Stimulated activated naive CD4-positive, alpha-beta T cell treated with Interleukin-2 at 50 U/mL for 16 hours (primary cell): ENCODE measurements at places on chromosomes 11 and 22.
A peak's percentile ranks its signal among the peaks of the same experiment; 100 is the strongest.

DNA sequence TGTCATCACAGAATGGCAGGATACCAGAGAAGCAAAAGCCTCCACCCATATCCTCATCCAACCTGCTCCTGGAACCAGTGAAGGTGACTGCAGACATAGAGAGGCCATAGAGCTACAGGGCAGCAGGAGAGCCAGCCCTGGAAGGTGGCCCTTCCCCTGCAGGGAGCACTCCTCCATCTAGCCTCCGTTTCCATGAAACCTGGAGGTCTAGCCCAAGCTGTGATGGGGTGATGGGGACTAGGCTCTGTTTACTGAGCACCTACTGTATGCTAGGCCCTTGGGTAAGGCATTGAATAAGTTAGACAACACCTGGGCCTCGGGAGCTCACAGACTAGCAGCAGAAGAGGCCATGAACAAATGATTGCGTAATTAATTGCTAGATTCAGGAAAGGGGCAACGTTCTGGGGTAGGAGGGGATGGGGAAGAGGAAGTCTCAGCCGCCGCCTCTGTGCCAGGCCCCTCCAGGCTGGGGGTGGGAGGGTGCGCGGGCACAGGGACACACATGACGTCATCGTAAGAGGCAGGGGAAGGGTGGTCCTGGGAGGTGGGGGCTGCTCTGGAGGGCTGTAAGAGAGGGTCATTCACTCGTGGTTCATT is 784 bp upstream of the SYNGR1 start:
- DNase-seq: no peak

GRCh38 chr11:441043-441417 is 781 bp downstream of the ANO9 start:
- no peak for DNase-seq

DNA sequence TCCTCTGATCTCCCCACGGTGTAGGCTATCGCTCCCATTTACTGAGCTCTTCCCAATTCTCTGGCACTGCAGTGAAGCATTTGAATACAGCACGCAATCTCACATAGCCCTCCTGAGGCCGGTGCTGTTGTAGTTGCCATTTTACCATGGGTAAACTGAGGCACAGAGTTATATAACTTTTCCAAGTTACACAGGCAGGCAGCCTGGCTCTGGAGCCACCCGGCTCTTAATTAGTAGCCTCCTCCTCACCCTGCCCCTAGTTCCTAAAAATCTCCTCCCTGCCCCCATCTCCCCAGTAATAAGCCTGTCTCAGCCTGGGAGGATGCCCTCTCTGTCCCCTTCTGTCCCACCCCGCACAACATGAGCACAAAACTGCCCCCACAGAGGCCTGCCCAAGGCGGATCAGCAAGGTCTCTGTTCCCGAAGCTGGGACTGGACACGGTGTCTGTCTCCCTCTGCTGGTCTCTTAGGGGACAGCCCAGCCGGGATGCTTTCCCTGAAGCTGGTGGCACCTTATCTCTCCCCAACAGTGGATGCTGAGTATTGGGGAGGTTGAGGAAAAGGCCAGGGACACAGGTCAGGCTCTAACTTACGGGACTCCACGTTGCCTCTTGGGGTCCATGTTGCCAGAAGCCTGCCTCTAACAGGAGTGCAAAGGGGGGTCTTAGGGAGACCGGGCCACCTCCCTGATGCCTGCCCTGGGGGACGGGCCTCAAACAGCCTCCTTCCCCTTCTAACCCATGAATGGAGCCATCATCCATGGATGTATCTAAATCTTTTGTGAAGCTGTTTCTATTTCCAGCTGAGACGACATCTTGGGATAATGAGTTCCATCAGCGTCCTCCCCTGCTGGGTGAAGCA is 9.1 kb upstream of the CLCF1 start:
- DNase-seq: peak; percentile 73

- no peak for DNase-seq
Observed at GRCh38 chr11:126163074-126163700, 48.3 kb downstream of the RPUSD4 start.

DNA sequence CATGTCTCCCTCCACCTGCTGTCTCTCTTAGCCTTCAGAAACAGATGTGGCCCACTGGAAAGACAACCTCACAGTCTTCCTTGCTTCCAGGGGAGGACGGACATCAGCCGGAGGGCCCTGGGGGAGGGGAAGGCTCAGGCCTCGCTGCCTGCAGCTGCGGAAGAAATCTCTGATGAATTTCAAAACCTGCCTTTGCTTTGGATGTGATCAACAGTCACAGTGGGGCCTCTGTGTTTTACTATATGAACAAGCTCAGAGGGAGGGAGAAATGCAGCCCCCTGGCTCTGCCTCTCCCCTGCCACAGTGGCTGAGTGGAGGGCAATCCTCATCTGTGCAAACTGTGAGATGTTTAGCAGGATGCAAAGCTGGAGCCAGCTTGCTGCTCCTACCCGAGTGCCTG is 282.8 kb downstream of the NTM start:
- DNase-seq: no peak

DNA sequence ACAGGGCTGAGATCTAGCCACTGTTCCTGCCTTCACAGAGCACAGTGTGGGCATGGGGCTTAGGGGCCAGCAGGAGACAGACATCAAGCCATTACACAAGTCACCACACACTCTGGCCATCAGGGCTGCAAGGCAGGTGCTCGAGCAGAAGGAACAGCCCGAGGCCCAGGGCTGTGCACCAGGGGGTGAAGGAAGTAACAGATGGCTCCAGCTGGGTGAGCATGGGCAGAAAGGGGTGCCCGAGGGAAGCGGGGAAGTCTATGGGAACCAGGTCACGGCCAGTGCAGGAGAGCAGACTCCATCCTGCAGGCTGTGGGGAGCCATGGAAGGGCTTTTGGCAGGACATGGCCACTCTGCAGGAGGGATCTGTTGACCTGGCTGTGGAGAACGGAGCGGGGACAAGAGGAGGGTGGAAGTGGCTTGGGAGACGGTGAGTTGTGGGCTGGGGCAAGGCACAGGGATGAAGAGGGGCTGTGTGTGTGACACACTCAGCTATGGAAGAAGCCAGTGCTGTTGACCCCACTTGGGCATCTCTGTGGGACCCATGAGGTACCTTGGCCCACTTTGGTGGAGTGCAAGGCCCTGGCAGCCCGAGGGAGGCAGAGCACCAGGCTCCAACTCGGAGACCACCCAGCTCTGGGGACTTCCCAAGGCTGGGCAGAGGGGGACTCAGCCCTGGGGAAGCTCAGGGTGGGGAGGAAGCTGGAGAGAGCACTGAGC is 3.6 kb downstream of the C11orf68 start:
- no peak for DNase-seq

DNA sequence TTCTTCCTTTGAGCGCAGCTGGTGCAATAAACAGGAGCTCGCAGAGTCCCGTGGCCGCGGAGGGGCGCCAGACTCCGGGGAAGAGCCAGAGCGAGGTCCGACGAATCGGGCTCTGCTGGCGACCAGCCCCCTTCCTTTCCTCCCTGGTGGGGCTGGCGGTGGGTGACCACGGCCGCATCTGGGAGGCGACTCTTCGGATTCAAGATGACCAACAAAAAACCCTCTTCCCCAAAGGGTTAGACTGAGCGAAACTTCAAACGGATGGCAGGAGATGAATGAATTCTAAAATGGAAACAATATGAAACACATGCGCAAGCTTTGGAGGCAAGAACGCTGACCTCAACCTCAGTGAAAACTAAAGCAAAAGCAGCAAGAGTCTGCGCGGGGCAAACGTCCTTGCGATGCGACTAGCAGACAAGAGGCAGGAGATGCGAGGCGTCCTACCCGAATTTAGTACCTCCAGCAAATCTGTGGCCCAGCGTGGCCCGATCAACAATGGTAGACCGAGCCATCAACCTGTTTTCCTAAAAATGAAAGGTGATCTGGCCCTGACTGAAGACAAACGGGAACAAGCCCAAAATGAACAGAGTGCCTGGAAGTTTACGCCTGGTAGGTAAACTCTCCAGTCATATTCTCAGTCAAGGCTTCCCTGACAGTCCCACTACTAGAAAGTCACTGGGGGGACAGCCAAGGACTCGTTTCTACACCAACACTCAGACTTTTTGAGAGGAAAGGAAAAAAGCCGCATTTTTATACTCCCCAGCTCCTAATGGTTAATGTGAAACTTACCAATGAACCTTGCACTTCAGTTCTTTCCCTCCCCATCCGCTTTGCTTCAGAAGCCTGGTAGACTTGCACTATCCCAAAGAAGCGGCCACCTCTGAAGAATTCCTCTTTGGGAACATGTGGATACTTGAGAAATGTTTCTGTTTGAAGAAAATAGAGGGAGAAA is 11.6 kb downstream of the MMP3 start:
- no peak for DNase-seq

DNA sequence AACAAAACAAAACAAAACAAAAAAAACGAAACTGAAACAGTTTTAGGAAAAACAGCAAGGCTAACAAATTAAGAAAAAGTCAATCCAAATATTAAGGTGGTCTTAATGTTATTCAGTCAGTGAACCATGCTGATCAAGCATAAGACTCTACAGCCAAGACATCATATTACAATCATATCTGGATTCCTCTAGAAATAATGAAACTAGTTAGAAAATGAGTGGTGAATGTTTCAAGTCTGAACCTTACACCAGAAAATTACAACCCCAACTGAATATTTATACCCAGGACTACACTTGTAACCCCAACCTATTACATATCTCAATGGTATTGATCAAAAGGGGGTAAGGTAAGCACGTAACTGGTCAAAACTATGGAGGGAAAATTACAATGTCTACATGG is 48.8 kb downstream of the ACAT1 start:
- DNase-seq: no peak

GRCh38 chr11:57164317-57164716 is 17.4 kb upstream of the LRRC55 start:
- no peak for DNase-seq

DNA sequence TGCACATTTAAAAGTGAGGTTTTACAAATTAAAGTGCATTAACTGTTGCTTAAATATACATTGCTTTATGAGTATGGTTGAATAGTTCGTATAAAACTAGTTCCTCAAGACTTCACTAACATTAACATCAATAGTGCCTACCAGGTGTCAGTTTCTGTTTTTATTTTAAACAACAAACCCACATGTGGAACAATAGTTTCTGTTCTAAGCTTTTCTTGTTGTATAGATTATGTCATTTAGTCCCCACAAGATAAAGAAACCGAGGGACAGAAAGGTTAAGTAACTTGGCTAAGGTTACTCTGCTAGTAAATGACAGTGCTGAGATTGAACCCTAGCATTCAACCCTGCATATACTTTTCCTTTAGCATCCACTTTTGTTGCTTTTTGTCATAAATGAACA is 41.4 kb upstream of the ST14 start:
- no peak for DNase-seq

DNA sequence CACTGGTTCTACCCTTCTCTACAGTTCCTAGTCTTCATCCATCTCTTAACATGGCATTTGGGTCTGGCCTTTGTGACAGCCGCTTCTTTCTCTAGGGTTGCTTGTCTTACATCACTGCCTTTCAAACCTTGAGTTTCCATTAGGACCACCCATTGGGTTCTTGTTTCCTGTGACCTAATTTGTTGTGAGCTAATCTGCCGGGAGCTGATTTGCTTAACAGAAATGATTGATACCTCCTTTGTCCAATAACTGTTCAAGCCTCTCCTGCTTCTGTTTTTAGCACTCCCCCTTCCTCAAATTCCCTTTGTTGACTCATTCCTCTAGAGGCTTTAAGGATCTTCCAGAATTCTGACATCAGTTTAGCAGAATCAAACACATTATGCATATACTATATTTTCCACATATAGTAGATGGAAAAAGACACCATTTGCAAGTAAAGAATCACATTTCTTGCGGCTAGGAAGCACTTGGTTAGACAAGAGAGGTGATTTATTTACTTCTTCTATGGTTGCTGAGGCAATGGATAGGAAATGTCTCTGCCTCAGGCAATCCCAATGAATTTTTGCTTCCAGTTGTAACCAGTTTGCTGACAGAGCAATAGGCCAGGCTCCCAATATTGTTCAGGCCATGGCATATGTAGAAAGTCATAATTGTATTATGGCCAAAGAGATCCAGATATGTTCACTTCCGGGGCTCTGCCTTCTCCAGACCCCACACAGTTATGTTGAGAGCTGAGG is 130.7 kb downstream of the SNX19 start:
- DNase-seq: no peak

GRCh38 chr11:95566211-95566610 is 223.4 kb downstream of the FAM76B start:
- DNase-seq: no peak

GRCh38 chr11:64237484-64237951 is 3.1 kb downstream of the VEGFB start:
- DNase-seq: no peak

DNA sequence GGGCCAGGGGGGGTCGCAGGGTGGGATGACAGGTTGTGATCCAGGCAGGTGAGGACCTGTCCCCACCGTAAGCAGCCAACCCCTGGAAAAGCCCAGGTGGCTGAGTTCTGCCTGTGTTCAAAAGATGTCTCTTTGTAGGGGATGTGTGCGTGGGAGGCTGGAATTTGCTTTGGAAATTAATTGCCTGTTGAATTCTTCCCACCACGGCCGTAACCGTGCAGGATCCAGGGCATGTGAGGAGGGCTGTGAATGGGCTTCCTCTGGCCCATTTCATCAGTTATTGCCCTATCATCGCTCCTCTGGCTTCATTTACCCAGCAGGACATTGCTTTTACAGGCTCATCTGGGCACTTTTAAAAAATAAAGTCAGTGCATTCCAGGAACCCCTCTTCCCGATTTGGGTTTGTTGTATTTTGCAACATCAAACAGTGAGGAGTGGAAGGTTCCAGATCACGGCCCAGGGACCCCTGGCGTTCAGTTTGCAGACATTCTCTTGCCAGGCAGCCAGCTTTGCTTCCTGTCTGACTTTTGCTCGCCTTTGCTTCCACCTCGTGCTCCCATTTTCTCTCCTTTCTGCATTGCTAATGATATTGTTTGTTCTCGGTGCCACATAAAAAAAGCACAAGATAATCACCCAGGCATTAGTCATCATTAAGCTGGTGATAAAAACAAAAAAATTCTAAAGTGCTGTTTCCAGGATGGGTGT is 1306.6 kb downstream of the BRD1 start:
- no peak for DNase-seq

DNA sequence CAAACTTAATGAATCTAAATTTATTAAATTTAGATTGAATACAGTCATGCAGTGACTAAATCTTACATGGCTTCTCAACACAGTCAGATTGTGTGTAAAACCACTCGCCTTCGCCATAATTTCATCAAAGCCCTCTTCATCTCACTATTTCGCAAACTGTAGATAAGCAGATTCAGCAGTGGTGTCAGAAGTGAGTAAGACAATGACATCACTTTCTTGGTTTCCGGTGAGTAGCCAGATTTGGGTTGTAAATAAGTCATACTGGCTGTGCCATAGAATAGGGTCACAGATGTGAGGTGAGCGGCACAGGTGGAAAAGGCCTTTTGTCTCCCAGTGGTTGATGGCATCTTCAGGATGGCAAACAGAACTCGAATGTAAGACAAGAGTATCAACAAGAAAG is 3.4 kb downstream of the OR10A6 start:
- DNase-seq: no peak

DNA sequence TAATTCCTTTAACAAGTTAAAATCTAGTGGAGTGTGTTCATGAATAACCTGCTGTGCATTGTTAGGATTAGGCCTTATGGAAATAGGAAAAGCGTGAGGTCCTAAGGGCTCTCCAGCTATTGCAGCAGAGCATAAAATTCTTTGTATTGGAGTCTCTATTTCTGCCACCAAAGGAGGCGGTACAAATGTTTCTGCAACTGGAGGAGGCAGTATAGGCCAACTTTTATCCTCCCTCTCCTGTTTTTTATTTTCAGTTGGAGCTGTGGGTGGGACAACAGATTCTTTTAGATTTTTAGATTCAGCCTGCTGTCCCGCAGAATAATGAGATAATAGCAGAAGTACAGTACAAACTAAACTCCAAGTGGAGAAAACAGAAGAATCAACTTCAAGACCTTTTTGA is 26.2 kb downstream of the OR10A6 start:
- DNase-seq: no peak

GRCh38 chr11:8658321-8659057 is 24.0 kb downstream of the TRIM66 start:
- DNase-seq: no peak
